ENCODE measurements at places on chromosomes 12 and 14.

DNA sequence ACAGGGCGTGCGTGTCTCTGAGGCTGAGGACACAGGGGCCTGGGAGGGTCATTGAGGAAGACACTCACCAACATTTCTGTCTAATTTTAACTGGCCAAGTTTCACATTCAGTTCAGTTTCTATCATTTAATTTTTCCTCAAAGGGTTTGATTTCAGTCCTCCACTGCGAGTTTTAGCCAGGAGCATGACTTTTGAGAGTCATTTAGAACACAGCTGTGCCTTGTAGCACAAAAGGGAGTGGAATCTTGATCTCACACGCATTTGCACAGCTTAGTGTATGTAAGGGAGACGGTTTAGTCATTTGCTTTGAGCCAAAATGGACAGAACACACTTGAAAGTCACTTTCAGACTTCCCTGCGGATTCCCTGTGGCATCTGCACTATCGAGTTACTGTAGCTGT, 1090.8 kb downstream of the BCL11B start:
- DNase-seq, result no peak

DNA sequence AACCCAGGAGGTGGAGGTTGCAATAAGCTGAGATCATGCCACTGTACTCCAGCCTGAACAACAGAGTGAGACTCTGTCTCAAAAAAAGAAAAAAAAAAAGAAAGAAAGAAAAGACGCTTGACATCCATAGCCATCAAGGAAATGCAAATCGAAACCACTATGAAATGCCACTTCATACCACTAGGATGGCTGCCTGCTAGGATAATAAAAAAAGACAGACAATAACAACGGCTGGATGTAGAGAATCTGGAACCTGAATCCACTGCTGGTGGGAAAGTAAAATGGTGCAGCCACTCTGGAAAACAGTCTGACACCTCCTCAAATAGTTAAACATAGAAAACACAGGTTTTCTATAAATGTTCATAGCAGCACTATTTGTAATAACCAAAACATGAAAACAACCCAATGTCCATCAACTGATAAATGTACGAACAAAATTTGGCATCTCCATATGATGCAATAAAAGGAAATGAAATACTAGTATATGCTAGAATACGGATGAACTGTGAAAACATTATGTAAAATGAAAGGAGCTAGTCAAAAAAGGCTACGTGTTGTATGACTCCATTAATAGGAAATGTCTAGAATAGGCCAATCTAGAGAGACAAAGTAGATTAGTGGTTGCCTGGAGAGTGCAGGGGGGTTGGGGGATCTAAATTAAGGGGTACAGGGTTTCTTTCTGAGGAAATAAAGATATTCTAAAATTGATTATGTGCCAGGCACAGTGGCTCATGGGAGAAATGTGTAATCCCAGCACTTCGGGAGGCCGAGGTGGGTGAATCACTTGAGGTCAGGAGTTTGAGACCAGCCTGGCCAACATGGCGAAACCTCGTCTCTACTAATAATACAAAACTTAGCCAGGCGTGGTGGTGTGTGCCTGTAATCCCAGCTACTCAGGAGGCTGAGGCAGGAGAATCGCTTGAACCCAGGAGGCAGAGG, 9.7 kb downstream of the WSB2 start:
- DNase-seq, result peak; percentile 54

- no peak for DNase-seq
Measured at GRCh38 chr12:123041042-123041531, 60.6 kb downstream of the ARL6IP4 start.

DNA sequence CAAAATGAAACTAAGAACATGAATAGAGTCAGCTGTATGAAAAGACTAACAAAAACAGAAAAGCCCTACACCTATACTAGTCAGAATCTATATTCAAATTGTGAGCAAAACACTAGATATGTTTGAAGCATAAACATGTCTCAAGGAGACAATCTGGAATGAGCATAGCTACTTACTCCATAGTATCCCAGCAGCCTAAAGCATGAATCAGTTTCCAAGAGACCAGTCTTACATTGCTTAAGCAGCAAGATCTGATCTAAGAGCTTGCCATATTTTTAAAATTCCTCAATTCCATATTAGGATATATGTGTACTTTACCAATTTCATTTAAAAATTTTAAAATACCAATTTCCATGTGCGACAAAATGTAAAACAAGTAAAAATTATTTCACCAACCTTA, 7.7 kb downstream of the CAPS2 start:
- no peak for DNase-seq

DNA sequence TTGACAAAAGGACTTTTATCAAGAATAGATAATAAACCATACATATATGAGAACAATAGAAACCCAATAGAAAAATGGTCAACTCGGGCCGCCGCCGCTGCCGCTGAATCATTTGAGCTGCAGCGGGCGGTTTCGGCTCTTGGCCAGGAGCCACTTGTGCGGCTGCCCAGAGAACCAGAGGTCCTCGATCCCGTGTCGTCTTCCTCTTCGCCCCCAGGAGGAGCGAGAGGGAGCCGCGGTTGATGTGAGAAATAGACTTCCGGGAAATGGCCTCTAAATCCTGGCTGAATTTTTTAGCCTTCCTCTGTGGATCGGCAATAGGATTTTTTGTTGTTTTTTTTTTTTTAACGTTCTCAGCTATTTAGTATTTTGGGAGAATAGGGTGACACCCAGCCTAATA, 44.8 kb downstream of the CPSF6 start:
- DNase-seq, result peak; percentile 49

DNA sequence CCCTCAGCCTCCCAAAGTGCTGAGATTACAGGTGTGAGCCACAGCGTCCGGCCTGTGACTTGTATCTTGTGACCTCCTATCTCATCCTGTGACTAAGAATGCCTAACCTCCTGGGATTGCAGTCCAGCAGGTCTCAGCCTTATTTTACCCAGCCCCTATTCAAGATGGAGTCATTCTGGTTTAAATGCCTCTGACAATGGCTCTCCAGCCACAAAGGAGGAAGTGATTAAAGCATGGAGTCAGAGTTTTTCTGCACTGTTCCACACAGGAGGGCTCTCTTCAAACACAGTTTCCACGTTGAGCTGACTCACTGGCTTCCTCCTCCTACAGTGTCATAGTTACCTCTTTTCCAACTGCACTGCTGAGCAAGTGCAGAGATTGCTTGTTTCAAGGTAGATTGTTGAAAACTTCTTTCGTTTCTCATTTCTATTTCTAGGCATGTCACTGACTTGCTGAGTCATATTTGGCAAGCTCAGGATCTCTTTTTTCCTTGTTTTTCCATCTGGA, 383.8 kb downstream of the PCNX1 start:
- DNase-seq, result no peak

- DNase-seq, result no peak
Measured at GRCh38 chr12:88432531-88433490, 147.5 kb downstream of the KITLG start.

- DNase-seq, result no peak
Measured at GRCh38 chr12:124689631-124690030, 122.2 kb upstream of the NCOR2 start.

DNA sequence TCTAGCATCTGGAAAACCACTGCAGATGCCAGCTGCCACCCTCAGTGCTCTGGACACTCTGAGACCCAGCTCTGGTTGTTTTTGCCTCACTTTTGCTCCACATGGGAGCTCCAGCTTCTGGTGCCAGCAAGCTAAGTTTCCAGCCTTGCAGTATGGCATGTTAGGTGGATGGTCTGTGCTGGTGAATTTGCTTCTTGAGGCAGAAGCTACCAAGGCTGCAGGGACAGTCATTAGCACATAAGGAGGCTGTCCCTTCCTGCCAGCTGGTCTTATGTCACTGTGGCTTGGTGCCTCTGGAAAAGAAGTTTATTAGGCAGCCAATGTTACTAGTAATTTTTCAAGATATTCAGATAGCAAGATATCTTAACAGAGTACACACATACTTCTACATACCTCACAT, 64.2 kb upstream of the CSRP2 start:
- DNase-seq, result no peak

DNA sequence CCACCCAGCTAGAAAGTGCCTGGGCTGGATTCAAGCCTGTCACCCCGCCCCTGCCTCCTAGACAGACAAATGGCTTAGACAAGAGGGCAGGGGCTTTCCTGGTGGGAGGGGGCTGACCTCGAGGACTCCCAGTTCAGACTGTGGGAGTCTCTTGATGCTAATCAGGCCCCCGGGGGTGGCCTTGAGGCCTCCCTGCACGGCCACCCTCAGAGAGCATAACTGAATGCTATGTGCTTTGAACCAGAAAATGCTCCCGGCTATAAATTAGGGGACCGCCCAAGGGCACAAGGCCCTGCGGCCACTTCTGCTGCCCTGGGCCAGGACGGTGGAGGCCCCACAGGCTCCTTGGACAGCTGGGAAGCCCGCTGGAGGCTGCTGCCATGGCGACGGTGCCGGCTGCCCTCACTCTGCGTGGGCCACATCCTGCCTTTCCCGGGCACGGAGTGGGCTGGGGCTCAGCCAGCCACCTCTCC, 111.0 kb upstream of the NCOR2 start:
- DNase-seq, result no peak

DNA sequence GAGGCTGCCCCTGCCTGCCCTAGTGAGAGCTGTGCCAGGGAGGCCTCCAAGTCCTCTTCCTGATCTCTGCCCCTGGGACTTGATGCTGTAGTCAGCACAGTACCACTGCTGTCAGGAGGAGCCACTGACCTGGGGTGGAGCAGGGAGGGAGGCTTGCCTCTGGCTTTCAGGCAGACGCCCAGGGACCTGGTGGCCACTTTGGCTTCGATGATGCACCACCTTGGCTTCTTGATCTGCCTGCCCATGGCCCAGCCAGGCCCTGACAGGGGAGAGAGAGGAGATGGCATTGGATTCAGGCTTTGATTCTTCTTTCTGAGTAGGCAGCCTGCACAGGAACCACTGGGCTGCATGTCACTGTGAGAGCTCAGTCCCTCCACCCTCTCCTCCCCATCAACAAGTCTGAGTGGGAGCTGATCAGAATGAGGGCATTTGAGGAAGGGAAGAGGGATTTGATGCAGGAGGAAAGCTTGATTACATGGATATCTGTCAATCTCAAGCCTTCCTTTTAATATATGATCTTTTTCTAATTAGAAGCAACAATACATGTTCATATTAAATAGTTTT, 24.7 kb downstream of the TMEM63C start:
- no peak for DNase-seq

- DNase-seq, result no peak
Measured at GRCh38 chr12:69252033-69252432, 12.7 kb downstream of the CPSF6 start.

- no peak for DNase-seq
Measured at GRCh38 chr12:92164712-92165111, 19.1 kb upstream of the BTG1 start.

- DNase-seq, result no peak
Measured at GRCh38 chr12:125310461-125310860, 245.2 kb downstream of the AACS start.

All from lower leg skin (tissue), 4 donors.